HS-27A (cell line): ENCODE measurements at places on chromosomes 1 and 21.
A peak's percentile ranks its signal among the peaks of the same experiment; 100 is the strongest.

GRCh38 chr1:162236201-162236600 is 140.5 kb downstream of the SPATA46 start:
- DNase-seq: peak; percentile 23

GRCh38 chr1:19651141-19651737 is 7.1 kb downstream of the NBL1 start:
- no peak for DNase-seq

- DNase-seq: no peak
These were observed 429 bp downstream of the FCGR2A start for GRCh38 chr1:161505686-161506085.

GRCh38 chr1:175394739-175395138 is 202.2 kb upstream of the KIAA0040 start:
- DNase-seq: no peak

DNA sequence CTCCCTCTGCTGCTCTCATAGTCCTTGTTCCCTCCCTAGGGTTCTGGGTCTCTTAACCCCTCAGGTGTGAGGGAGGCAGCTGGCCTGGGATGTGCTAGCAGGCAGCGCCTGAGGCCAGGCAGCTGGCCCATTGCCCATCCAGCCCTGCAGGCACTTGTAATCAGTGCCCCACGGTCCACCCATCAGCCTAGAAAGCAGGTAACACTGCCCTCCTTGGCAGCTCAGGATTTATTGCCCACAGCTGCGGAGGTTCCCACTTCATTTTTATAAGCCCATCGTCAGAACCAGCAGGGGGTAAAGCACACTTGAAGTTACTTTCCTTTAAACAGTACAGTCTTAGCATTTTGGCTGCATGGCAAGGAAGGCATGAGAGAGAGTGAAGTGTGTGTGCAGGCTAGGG is 70.6 kb downstream of the TMEM53 start:
- DNase-seq: no peak

GRCh38 chr1:59976194-59977074 is 49.9 kb upstream of the CYP2J2 start:
- peak; percentile 22 for DNase-seq

GRCh38 chr1:40612345-40612831 is 53.1 kb downstream of the RIMS3 start:
- DNase-seq: no peak

DNA sequence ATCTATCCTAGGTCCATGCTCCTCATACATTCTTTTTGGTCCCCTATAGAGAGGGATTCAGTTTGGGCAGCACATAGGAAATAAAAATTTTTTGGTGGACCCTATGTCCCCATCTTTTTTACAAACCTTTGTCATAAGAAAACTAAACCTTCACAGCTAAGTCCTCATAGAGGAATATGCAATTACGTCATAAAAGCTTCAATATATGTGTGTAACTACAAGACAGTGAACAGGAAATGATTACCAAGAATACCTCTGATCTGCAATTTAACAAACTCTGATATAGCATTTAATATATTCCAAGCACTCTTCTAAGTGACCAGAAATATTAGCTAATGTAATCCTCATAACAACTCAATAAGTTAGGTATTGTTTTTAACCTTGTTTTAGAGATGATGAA is 6.3 kb upstream of the DENND2C start:
- DNase-seq: no peak

- no peak for DNase-seq
These were observed 17.6 kb downstream of the CLCN6 start for GRCh38 chr1:11823366-11824137.

DNA sequence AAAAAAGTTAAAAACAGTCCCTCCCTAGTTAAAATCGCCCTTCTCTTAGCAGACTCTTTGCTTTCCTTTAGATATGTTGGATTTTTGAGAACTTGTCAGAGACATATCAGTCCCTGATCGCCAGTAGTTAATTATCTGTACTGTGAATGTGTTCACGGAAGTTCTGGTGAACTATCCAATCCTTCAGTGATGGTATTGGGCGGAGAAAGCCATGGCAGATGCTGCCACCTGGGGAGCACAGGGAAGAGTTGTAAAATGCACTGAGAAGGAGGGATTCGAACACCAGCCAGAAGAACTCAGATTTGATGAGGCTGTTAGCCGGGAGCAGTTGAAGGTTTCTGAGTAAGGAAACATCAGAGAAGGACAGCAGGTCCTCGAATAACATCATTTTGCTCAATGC is 17.5 kb upstream of the KIF14 start:
- DNase-seq: no peak

- DNase-seq: no peak
These were observed 145.3 kb upstream of the RRP15 start for GRCh38 chr1:218139761-218140160.

- DNase-seq: no peak
These were observed 66.7 kb upstream of the GJB5 start for GRCh38 chr1:34688006-34688741.

GRCh38 chr1:45272913-45273371 is 53.8 kb upstream of the HPDL start:
- no peak for DNase-seq

DNA sequence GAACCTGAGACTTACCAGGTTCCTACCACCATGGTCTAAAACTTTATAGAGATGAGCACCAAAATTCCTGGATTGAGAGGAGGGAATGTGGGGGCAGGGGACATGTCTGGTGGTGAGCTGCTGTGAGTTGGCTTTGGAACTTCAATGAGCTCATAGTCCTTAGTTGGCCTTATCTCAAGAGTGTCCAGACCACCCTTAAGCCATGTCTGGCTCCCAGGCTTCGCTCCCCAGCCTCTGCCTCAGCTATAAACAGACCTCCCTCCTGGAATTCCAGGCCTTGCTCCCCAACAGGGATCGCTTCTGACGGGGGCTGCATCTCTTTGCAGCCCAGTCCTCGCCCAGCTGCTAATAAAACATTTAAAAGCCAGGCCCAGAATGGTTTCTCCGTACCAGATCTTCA is 19.5 kb downstream of the ATF3 start:
- no peak for DNase-seq

GRCh38 chr1:31198600-31198999 is 41.1 kb downstream of the NKAIN1 start:
- DNase-seq: no peak

- peak; percentile 27 for DNase-seq
These were observed 13.2 kb downstream of the PPP1R15B start for GRCh38 chr1:204398197-204399125.

DNA sequence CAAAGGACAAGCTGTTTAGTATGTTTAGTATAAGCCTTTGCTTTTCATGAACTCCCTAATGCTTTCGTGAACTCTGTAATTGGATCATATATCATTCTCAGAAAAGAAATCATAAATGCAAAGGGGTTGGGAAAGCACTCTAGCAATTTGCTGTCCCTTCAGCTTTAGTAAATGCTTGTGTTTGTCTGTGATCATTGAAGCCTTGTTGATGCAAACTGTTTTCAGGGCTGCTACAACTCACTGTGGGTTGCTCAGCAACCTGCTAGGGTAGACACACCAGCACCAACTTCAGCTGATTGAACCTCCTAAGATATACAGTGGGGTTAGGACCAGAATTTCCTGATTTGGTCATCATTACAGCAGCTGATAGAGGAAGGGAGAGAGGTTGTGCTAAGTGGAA is 95.0 kb downstream of the SGIP1 start:
- no peak for DNase-seq

GRCh38 chr1:231317306-231318014 is 20.2 kb downstream of the EXOC8 start:
- DNase-seq: no peak

- DNase-seq: no peak
These were observed 808.6 kb downstream of the USP25 start for GRCh38 chr21:16538405-16538804.

GRCh38 chr1:19057784-19058475 is 101.5 kb upstream of the IFFO2 start:
- no peak for DNase-seq

- DNase-seq: no peak
These were observed 217.6 kb downstream of the SDCCAG8 start for GRCh38 chr1:243473227-243474135.

- DNase-seq: no peak
These were observed 13.3 kb upstream of the S100A2 start for GRCh38 chr1:153578936-153579335.

DNA sequence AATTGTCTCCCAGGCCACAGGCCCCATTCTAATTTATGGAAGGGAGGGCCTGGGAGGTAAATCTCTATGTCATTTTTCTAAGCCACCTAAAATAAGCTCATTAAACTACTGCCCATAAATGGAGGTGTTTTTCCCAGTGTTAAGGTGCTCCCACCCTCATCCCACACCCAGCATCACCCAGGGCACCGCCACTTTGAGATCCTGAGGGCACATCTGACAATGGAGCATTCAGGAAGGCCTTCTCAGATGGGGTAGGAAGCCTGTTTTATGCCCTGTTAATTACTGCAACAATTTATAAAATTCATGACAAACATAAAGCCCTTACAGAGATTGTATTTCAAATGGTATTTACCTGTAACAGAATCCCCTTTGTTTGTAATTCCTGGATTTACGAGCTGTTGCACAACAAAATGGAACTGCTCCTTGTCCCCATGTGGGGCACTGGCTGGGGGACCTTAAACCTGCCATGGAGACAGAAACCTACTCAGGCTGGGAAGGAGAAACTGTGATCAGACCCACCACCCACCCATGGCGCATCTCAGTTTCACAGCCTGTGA is 319.5 kb upstream of the USP24 start:
- DNase-seq: no peak

DNA sequence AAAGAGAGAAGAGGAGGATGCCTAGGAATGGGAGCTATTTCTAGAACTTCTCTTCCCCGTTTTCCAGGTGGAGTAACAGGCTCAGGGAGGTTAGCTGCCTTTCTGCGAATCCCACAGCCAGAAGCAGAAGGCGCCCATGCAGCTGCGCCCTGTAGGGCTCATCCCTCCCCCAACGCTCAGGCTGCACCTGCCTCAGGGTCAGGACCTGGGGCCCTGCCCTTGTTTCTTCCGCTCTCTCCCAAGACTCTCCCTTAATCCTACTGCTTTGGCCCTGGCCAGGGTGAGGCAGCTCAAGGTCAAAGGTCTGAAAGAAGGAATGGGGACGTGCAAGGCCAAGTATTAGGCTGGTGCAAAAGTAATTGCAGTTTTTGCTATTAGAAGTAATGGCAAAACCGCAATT is 30.5 kb upstream of the PADI2 start:
- no peak for DNase-seq

GRCh38 chr21:39934895-39935294 is 67.7 kb downstream of the PCP4 start:
- no peak for DNase-seq

GRCh38 chr1:244573768-244574167 is 79.2 kb upstream of the DESI2 start:
- DNase-seq: no peak

DNA sequence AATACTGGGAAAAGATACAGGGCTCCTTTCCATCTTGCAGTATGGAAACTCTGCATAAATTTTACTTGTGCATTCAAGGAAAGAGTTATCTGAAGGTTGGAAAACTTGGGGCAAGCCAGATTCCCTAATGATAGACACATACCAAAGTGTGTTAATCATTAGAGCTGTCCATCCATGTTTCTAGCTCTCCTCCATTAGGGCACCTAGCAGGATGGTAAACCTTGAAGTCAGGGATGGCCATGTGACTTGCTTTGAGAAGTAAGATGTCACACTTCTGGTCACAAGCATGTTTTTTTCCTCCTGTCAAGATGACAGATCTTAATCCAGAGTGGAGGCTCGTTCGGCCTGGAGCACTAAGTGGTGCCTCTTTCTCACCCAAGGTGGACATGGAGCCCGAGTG is 241.9 kb upstream of the RUNX1 start:
- no peak for DNase-seq

GRCh38 chr1:234208791-234209190 is 164.5 kb upstream of the COA6 start:
- DNase-seq: no peak

DNA sequence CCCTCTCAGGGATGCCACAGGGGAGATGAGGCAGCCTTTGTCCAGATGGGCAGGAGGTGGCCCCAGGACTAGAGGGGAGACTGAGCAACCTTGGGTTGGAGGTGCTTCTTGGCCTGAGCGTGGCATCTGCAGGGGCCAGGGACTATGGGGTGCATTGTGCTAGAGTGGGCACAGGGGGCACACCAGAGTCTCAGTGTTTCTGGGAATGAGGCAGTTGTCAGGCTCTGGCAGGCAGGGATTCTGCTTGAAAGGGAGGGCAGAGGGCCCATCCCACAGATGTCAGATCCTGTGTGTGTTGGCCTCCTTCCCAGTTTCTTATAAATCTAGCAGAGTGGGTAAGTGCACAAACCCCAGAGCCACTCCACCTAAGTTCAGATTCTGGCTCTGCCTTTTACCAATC is 13.7 kb downstream of the LGR6 start:
- DNase-seq: no peak

GRCh38 chr1:183505454-183506089 is 33.3 kb downstream of the SMG7 start:
- no peak for DNase-seq

DNA sequence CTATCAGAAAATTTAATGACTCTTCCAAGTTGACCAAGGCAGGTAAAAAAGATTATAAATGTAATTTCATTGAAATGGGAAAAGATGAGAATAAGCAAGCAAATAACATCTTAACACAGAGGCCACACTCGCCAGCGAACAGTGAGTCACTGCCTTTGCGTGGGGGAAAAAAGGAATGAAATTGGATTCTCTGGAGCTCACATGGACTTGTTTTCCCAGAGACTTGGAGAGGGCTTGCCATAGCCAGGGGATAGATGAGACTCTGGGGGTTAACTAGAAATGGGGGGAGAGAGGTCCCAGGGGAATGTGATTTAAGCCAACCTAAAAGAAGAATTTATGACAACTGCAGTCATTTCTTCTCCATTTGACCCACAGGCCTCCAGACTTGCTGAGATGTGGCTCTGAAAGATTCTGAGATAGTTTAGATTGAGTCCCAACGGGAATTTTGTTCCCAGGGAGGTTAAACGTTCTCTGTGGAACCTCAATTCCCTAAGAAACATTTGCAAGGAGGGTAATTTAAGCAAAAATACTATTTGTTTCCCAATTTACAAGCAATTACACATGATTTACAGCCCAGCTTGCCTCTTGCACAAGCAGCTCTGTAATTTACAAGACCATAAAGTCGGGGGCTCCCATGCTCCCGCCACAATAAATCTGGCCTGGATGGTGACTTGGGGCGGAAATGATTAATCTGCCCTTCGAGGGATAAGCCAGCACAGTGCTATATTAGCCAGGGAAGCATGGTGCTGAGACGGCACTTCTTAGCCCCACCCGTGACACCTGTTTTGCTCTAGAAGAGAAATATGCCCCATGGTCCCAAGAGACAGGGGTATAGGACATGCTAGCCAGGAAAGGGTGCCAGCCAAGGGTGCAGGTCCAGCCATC is 68.8 kb downstream of the GRIK3 start:
- DNase-seq: no peak

GRCh38 chr1:115228191-115228590 is 109.9 kb downstream of the NGF start:
- no peak for DNase-seq

GRCh38 chr1:15851210-15852035 is 3.9 kb downstream of the SPEN start:
- DNase-seq: no peak

GRCh38 chr1:26335774-26336476 is 18.0 kb downstream of the CRYBG2 start:
- no peak for DNase-seq
